NCI-H226 (cell line): ENCODE measurements at places on chromosomes 13 and 19.
A peak's percentile ranks its signal among the peaks of the same experiment; 100 is the strongest.

GRCh38 chr13:67204764-67205163 lies 25.4 kb downstream of the PCDH9 start:
- no peak for DNase-seq

DNA sequence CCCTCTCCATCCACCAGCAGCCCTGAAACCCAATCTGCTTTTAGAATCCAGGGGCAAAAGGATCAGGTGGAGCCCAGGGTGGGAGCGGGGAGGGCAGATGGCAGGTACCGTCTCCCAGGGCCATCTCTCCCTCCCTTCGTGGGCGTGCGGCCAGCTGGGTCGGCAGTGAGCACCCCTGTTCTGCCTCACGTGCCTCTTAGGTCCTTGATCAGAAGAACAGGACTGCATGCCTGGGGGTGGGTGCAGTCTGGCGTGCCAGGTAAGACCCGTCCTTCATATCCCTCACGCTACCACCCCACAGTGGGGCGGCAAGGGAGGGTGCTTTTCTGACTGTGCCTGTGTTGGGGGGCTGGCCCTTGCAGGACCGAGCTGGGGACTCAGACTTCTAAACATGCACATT lies 2.0 kb downstream of the SLC8A2 start:
- DNase-seq: no peak

GRCh38 chr13:74219566-74219965 lies 85.4 kb upstream of the KLF12 start:
- no peak for DNase-seq

- peak; percentile 0 for DNase-seq
Observed at GRCh38 chr19:47479701-47480503, 4.1 kb downstream of the KPTN start.

DNA sequence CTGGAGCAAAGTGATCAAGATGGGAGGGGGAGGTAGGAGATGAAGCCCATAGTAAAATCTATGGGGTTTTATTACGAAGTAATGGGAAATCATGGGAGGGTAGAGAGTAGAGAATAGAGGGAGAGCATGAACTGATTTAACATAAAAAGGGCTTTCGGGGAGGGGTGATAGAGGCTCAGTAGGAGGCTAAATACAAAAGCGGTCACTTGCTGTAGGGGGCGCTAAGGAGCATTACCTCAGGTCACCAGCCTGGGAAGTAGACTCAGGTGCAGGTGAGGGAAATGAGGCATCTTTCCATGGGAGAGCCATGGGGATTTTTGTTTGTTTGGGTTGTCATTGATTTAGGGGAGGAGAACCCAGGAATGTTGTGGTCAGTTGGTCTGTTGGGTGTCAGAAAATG lies 14.1 kb downstream of the KRTDAP start:
- DNase-seq: no peak

GRCh38 chr19:47824396-47824795 lies 2.7 kb downstream of the CRX start:
- no peak for DNase-seq

DNA sequence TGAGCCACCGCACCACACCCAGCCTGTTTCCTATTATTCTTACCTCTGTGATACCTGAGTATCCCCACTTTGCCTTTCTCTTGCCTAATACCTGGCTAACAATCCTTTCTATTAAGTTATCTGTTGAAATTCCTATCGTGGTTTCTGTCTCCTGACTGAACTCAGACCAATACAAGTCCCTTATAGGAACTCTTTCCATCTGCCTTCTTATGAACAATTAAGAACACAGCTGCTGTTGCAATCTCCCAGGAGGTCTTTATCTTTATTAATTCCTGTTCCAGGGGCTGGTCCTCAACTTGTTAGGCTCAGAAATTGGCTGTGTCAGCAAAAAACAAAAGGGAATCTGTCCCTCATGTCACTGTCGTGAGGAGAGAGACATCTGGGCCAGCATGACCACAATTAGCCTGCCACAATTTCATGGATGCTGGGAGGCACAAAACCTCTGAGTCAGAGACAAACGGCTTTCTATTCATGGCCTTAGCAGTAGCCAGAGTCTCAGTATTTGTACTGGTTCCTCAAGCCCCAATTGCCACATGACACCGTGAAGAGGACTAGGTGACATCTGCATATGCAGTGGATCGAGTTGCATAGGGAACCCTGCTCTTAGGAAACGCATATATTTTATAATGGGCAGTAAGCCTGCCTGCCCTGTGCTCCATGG lies 58.2 kb downstream of the NUFIP1 start:
- DNase-seq: peak; percentile 37

DNA sequence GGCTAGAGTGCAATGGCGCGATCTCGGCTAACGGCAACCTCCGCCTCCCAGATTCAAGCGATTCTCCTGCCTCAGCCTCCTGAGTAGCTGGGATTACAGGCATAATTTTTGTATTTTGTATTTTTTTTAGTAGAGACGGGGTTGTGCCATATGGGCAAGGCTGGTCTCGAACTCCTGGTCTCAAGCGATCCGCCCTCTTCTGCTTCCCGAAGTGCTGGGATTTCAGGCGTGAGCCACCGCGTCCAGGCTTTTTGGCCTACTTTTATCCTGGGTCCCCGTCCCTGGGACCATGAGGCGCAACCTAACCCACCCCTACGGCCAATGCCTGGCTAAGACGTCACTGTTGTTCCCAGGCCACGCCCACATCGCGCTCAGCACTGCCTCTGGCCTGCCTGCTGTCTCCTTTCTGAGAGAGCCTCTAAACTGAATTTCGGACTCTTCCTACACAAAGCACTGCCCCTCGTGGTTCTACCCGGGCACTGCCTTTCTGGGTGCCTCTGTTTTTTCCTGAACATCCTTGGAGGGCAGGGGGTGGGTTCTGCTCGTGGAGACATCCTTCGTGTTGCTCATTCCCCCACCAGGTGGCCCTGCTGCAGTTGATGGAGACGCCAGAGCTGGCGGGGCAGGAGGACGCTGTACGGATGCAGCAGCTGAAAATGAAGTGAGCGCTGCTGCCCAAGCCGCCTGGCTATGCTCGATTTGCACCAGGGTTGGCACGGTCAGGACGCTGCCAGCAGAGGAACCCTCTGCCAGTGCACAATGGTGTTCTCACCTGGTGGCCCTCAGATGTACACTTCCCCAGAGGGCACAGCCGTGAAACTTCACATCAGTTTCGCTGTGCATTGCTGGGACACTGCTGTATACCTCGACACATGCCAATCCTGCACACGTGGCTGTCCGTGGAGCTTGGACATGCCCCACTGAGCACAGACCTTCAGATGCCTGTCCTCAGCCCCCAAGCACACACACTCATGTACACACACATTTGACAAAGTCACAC lies 2.0 kb downstream of the REX1BD start:
- DNase-seq: peak; percentile 29

DNA sequence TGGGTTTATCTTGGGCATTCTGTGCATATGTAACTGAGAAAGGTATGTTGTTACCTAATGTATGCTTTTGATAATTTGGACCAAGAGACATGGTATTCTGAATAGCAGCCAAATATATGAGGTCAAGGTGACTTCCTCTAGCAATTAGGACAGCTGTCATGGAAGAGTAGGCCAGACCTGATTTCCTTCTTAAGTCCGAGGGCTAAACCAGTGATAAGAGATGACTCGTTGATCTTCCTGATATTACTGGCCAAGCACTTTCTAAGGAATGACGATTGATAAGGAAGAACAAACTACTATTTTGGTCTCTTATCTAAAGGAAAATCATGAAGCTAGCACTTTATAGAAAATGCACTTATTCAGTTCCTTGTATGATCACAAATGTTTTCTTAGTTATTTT lies 42.7 kb downstream of the ARHGAP35 start:
- DNase-seq: peak; percentile 17
